Stimulated activated CD4-positive, alpha-beta T cell treated with anti-CD3 and anti-CD28 coated beads, Interleukin-1b, Interleukin-23, amount 100 ng/mL, for 4 hours (primary cell): ENCODE measurements at places on chromosomes 1 and 21.

DNA sequence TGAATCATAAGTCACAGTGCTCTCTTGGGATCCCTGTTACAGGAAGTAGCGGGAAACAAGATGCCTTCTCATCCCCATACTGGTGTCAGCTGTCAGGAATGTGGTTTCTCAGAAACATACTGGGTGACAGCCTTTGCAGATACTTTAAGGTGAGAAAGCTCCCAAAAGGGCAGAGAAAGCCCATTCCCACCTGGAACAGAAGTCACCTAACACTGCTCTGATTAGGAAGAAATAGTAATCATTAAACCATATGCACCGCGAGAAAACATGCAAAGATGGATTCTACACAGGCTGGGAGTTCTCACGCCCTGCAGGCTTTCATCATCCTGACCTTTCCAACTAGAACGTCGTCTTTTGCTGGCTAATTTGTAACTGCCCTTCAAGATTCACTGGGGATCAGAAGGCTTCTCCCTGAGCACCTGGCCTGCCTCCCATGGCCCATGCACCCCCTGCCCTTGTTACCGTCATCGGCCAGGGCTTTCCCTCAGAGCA, 46.2 kb upstream of the SLC44A3 start:
- DNase-seq: no peak

DNA sequence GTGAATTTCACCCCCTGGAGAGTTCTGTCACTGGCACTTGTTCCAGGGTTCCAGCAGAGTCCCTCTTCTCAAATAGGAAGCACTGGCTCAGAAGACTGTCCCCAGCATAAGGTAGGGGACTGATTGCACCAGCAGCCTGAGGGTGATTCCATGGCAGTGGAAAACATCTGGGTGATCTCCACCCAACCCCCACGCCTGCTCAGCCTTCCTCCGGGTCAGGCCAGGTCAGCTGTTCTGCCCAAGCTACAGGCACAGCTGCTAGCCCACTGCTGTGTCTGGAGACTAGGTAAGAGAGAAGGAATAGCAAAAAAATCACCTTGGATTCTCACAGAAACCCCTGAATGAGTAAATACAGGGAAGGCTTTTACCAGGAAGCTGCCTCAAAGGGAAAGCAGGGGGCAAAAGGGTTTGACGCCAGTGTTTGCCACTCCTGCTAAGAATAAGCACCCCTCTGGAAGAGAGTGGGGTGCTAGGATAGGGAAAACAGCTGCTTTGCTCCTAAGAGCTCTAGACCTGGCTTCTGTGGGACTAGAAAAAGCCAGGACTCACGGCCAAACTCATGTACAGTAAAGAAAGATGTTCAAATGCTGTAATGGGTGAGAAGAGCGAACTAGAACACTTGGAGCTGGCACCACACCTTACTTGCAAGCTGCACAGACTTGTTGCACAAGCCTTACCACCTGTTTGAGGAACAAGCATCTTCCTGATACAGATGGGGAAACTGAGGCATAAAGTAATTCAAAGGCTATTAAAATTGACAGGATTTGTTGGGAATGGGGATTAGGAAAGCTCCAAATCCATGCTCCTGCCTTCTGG, 1.0 kb upstream of the DENND2D start:
- DNase-seq: no peak

DNA sequence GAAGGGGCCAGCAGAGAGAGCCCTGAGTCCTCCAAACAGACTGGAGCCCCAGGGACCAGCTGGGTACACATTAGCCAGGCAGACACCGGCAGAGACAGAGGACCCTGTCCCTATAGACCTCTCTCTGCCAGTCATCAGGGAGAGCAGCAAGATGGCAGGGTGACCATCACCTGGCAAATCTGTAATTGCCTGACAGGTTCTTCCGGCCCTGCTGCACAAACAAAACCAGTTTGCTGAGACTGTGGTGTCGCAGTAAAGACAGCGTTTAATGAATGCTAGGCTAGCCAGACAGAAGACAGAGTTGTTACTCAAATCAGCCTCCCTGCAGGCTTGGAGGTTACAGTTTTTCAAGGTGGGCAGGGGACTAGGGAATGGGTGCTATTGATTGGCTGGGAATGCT, 618.9 kb downstream of the NPHP4 start:
- DNase-seq: no peak

- no peak for DNase-seq
Observed at GRCh38 chr1:243514927-243515326, 259.1 kb downstream of the SDCCAG8 start.

DNA sequence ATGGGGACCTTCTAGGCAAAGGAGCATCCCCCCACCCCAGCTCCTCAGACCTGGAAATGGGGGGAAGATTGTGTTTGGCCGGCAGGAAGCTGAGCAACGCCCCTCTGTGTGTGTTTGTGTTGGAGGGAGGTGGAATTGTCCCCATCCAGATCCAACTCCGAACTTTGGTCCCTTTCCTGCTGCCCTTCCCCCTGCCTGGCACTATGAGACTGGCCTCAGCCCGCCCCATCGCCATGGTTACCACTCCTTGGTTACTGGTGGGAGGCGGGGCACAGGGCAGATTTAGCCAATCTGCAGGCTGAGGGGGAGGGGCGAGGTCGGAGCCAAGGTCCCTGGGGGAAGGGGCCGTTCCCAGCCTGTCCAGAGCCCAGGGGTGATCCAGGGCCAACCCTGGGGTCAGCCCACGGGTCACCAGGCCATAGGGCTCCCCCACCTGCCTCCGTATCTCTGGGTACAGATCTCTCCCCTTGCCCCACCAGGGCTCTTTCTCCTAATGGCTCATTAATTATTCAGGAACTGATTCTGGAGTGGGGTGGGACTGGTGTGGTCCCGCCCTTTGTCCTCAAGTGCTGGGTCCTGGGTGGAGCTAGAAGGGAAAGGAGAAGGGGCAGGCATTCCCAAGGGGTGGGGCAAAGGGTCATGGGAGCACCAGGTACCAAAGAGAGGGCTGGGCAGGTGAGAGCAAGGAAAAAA, 15.2 kb downstream of the PTPRF start:
- no peak for DNase-seq

DNA sequence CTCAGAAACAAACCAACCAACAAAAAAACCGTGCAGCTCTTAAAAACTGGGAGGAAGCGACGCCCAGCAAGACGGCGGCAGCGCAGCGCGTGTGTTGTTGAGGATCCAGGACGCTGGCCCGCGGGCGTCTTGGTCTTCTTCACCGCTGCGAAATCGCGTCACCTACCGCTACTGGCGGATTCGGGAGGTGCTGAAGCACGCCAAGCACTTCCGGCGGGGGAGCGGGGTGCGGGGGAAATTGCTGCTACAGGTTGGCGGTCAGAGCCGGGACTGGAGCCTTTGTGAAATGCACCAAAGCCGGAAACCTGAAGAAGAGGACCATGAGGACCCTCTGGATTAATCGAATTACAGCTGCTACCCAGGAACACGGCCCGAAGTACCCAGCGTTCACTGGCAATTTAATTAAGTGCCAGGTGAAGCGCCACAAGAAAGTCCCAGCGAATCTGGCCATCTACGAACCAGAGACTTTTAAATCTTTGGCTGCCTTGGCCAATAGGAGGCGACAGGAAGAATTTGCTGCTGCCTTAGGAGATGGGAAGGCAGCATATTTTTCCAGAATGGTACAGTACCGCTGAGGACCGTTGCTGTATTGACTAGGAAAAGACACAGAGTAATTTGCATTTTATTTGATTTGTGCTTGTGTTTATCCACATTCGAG, 11.9 kb upstream of the RIPPLY3 start:
- DNase-seq: no peak

DNA sequence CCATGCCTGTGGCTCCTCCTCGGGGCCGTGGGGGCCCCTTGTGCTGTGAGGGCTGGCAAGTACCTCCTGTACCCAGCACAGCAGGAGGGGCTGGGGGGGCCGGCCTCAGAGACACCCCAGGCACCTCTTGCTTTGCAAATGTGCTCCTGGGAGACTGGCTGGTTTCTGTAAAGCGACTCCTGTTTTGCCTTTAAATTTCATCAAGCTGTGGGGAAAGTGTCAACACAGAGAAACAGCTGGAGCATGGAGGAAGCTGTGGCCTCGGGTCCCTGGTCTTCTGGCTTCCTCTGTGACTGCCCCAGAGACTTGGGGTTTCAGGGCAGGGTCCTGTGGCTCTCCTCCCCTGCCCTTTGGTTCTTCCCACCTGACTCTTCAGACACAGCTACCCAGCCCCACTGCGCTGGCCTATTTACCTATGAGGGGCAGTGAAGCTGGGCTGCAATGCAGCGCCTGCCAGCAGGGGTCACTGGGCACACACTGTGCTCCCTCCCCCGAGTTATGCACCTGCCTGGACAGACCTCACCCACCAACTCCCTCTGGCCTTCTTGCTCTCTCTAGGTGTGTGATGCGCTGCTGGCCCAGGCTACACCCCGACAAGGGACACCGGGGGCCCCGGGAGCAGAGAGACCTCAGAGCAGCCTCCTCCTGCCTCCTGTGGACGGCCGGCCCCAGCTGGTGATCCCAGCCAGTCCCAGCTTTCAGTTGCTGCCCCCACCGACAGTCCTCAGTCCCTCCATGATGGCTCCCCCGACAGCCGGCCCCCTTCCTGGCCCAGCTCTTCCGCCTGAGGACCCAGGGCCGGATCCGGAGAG, 17.6 kb upstream of the PEX10 start:
- DNase-seq: no peak

DNA sequence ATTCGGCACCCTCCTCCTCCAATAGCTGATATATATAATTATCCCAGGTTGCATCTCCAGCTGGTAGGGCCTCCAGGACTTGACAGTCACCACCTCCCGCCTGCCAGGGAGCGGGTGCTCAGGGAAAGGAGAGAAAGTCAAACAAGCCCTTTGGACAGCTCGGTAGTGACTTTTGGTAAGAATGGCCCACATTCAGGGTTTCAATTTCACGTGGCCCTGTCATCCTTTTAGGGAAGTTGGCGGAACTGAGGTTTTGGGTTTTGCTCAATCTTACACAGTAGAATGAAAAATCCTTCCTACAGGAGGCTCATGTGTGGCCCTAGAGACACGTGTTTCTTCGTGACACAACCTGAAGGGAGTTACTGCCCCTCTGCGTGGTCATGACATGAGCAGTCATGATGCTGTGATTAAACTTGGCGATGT, 44.2 kb downstream of the CAPN8 start:
- no peak for DNase-seq

DNA sequence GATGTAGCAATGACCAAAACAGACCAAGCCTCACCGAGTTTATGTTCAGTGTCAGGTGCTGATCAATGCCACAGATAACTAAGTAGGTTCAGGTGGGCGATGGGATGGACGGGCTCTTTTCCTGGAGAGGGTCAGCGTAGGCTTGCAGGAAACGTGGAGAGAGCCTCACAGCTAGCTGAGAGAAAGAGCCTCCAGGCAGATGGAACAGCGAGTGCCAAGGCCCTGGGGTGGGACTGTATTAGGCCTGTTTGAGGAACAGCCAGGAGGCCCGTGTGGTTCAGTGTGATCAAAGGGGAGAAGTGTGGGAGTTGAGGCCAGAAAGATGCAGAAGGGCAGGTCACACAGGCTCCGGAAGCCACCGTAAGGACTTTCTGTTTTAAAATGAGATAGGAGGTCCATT, 7.3 kb upstream of the UTS2 start:
- no peak for DNase-seq

DNA sequence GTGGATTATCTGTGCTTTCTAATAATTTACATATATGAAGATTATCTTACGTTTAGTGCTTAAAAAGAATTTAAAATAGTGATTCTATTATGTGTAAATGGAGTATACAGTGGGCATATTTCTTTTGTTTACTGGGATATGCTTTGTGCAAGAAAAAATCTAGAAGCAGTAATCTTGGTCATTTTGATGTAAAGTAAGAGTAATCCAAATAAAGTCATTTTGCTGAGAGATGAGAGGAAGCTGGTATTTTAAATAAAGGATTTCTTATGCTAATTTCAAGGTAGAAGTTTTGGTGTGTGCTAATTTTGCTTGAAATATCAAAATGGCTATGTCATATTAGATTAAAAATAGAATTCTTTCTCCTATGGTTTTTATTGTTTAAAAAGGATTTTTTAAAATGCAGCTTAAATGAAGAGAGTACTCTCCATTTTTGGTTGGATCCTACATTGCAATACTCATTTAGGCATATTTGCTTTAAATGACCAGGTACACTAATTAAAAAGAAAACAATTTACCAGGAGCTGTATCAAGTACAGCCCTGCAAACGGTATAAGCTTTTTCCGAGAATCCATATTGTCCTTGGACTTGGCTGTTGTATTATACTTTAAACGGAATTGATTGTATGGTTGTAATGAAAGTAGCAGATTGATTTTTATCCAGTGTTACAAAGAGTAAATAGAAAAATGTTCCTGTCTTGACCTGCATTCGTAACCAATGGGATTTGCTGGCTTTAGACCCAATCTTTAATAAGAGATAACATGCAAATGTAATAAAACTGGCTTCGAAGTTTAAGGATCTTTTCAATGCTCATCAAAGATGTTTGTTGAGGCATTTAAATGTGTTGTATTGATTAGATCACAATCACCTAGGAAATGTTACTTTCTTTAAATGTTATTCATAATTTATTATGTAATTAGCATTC, 574.7 kb downstream of the USP25 start:
- no peak for DNase-seq

DNA sequence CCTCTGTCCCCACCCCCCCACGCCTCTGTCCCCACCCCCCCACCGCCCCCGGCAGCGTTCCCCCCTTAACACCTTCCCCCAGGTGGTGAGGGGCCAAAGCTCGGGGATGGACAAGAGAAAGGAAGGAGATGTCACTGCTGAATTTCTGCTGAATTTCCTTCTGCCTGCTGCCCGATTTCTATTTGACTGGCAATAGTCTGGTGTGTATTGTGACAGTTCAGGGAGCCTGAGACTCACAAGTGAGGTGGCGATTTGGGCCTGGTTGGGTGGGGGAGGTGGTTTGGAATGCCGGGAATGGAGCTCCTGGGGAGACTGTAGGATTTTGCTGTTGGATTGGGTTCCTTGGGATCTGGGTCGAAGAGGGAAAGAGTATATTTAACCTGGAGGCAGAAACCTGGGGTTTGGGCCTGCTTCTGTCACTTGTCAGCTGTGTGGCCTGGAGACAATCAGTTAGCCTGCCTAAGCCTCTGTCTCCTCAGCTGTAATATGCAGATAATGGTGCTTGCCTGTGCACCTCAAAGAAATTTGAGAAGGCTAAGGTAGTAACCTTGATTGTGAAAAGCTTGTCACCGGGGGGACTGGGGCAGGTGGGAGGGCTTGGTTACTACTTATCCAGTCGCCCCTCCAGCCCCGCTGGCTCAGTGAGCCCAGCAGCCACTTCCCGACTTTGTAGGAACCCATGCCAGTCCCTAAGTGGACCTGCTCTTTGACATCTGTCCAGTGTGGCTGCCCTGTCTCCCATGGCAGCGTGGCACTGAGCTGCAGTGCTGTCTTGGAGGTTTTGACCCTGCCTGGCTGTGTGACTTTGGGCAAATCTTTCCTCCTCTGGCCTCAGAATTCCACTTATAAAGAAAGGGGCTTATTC, 7.7 kb upstream of the LMNA start:
- DNase-seq: no peak

DNA sequence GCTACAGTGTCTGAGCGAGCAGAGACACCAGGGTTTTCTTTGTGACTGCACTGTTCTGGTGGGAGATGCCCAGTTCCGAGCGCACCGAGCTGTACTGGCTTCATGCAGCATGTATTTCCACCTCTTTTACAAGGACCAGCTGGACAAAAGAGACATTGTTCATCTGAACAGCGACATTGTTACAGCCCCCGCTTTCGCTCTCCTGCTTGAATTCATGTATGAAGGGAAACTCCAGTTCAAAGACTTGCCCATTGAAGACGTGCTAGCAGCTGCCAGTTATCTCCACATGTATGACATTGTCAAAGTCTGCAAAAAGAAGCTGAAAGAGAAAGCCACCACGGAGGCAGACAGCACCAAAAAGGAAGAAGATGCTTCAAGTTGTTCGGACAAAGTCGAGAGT, 2.7 kb downstream of the ZBTB18 start:
- DNase-seq: no peak
